ENCODE measurements at places on chromosomes 3 and 15. TPM values are rescaled to one million over a fixed set of nuclear protein-coding genes. Genes with fewer than 3 reads are reported as not detected.

IFRD2 gene
- 64.8 TPM for total RNA-seq

TMIE gene
- total RNA-seq: not detected

ERC2 gene
- total RNA-seq: 0.42 TPM

KLF15 gene
- total RNA-seq: not detected

HIGD2B gene
- total RNA-seq: not detected

SLC12A1 gene
- total RNA-seq: not detected

AZI2 gene
- 255 TPM for total RNA-seq

SLC24A5 gene
- not detected for total RNA-seq

EXD1 gene
- total RNA-seq: under 0.01 TPM

IL17RD gene
- total RNA-seq: 3.0 TPM

SPINK8 gene
- total RNA-seq: not detected

WDR49 gene
- 0.09 TPM for total RNA-seq

DNAH12 gene
- 0.37 TPM for total RNA-seq

ZCWPW2 gene
- total RNA-seq: 0.74 TPM

ADPRH gene
- 1.8 TPM for total RNA-seq

TRH gene
- total RNA-seq: not detected

SYNPR gene
- total RNA-seq: not detected

PRTG gene
- total RNA-seq: 1.2 TPM

ADGRG7 gene
- total RNA-seq: 0.30 TPM

CFAP100 gene
- total RNA-seq: not detected

SGO1 gene
- 4.9 TPM for total RNA-seq

RNU6-1 gene
- not detected for total RNA-seq

NUP210 gene
- 0.30 TPM for total RNA-seq

SLITRK3 gene
- total RNA-seq: not detected
